ENCODE measurements at places on chromosomes 5 and 9.

- DNase-seq: no peak
These were observed 249.3 kb upstream of the DMRT1 start for GRCh38 chr9:592225-592624.

- no peak for DNase-seq
These were observed 363.5 kb downstream of the CDH9 start for GRCh38 chr5:26674846-26675245.

DNA sequence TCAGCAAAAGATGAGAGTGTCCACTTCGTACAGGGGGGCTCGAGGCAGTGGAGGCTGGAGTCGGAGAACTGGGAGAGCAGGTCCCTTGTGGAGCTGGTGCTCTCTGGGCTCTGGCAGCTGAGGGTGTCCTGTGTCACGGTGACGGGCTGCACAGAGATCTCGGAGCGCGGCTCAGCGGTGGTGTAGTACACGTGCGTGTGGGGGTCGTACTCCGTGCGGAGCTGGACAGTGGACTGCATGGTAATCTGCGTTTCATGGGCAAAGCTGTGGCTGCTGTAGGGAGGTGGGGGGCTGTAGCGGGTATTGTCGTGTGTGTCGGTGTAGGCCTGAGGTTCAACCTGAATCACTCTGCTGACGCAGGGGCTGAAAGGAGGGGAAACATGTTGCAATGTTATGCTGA, 48.0 kb downstream of the PTCH1 start:
- DNase-seq: no peak

- no peak for DNase-seq
These were observed 377.2 kb upstream of the KLF4 start for GRCh38 chr9:107866711-107867311.

- no peak for DNase-seq
These were observed 159.7 kb upstream of the TLX3 start for GRCh38 chr5:171149333-171149732.

DNA sequence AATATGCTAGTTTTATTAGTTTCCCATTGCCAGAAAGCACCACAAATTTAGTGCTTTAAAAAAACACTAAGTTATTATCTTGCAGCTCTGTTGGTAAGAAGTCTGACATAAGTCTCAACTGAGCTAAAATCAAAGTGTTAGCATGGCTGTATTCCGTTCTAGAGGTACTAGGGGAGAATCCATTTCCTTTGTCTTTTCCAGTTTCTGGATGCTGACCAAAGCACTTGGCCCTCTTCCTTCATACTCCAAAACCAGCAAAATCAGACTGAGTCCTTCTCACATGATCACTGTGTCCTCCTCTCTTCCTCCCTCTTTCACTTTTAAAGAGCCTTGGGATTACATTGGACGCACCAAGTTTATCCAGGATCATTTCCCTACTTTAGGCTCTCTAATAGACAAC, 9.5 kb downstream of the CDH18 start:
- DNase-seq: no peak

DNA sequence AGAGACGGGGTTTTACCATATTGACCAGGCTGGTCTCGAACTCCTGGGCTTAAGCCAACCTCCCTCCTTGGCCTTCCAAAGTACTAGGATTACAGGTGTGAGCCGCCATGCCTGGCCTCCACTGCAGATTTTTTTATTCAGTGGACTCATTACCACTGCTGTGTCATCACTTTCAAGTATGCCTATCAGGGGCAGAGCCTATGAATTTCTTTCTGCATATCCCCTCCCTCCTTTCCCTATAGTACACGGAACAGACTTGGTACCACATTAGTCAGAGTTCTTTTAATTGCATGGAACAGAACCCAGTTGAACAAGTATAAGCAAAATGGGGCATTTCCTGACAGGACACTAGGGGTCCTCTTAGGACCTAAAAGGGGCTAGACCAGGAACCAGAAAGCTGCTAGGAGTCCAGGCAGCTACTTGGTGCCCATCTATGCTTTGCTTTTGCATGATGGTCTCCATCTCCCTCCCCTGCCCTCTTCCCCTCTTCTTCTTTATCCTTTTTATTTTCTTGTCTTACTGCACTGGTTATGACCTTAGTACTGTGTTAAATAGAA, 5.8 kb downstream of the BSPRY start:
- DNase-seq: no peak

GRCh38 chr5:180333661-180334060, 19.5 kb downstream of the GFPT2 start:
- DNase-seq: no peak

GRCh38 chr9:137299938-137300337, 2.1 kb downstream of the NRARP start:
- DNase-seq: no peak

DNA sequence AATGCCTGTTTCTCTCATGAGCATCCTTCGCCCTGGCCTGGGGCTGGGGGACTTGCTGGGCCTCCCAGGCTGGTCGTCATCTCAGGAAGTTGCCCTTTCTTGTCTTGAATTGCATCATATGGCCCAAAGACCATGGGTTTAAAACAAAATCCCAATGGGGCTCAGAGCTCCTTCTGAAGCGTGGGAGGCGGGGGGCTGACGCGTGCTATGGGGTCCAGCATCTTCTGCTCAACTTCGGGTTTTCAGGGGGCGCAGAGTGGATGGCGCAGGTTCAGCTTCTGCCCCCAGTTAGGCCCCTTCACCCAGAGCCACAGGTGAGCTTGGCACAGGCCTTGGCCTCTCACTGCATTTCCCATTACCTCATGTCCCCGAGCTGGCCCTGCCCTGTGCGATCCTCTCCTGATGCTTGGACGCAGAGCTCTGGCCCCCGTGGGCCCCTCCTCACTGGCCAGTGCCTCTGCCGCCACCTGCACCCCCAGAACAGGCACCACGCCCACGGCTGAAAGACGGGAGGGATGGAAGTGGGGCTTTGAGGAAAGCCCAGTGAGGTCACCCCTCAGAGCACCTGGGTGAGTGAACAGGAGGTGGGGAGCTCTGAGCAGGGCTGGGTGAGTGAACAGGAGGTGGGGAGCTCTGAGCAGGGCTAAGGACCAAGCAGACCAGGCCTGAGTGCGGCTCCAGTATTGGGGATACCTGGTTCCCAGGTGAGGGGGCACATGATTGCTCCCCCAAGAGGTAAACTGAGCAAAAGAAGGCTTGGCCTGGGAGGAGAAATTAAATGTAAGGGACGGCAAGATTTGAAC, 56.0 kb downstream of the TRIP13 start:
- no peak for DNase-seq

DNA sequence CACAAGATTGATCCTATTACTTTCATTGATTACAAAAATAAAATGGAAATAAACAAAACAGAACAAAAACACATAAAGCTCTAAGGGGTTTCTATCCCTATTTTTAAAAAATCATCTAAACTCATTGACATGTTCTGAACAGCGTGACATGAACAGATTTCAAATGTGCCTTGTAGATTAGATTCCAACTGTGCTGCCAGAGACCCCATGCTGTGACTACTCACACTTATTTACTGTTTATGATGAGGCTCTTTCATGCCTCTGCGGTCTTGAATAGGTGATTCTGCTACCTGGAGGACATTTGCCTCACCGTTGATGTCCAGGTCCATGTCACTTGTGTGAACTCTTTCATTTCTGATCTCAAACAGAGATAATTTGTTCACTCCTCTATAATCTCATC, 990.2 kb downstream of the CDH12 start:
- DNase-seq: no peak

DNA sequence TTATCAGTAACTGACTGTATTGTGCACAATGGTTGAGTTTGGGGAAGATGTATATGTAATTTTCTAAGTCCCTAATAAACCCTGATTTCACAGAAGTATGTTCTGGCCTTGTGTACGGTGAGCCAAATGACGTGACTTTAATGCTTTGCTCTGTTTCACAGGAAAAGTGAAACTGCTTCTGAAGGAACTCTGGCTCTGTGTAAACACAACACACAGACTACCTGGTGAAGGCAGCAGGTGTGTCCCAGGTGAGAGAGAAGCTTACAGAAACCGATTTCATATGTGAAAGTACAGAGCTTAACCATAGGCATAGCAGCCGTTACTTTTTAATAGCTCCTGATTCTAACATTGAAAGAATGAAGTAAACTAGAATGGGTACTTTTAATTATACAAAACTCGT, 31.9 kb downstream of the ICE1 start:
- DNase-seq: no peak

- DNase-seq: no peak
These were observed 44.1 kb upstream of the SYNPO start for GRCh38 chr5:150596313-150596712.

DNA sequence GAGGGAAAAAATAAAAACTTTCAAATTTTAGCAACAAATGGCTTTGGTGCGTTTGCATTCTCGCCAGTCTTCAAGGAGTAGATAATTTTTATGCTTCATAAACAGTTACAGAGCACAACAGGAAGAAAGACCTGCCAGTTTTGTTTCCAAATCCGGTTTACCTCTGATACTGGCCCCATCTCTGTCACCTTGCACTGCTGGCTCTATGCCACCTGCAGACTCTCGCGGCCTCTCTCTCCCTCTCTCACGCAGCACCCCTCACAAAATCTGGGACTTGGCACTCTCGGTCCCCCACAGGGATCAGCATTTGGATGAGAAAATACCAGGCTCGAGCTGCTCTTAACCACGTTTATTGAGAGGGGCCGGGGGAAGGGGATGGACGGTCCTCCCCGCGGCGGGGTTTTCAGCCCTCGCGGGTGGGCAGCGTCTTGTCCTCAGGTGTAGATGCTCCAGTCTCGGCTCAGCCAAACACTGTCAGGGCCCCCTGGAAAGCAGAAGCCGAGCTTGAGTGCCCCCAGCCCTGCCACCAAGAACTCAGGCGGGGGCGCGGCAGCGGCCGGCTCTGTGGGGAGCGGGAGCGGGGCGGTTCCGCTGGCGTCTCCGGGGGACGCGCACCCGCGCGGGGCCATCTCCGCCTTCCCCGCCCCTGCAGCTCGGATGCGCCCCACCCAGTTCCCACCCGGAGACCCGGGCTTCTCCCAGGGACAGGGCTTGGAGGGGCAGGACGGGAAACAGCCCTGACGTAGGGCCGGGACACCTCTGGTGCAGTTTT, 1.3 kb downstream of the SCGB3A1 start:
- no peak for DNase-seq

GRCh38 chr5:106780355-106780754, 890.4 kb downstream of the EFNA5 start:
- DNase-seq: no peak

- no peak for DNase-seq
These were observed 30.0 kb upstream of the FGD3 start for GRCh38 chr9:92917176-92917800.

- DNase-seq: no peak
These were observed 107.6 kb downstream of the GRIA1 start for GRCh38 chr5:153598099-153598498.

DNA sequence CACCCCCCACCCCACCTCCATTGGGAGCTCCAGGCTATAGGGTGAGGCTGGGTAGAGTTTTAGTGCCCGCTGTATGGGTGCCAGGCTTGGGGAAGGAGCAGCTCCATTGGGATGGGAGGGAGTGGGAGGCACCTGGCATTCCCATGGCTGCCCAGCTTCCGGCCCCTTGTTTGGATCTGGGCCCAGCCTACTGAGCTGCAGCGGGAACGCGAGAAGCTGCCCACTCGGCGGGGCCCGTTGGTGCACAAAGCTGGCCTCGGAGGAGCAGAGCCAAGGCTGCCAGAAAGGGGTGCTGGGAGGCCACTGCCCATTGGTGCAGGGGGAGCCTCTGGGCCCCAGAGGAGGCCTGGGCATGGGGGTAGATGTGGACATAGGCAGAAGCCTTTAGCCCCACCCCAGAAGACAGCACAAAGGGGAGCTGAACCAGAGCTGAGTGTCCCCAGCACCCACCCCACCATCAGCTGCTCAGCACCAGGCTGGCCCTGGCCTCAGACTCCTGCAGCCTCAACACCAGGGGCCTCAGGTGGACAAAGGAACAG, 4.4 kb downstream of the LCN9 start:
- DNase-seq: no peak

GRCh38 chr9:133971981-133972941, 19.9 kb downstream of the VAV2 start:
- DNase-seq: no peak

DNA sequence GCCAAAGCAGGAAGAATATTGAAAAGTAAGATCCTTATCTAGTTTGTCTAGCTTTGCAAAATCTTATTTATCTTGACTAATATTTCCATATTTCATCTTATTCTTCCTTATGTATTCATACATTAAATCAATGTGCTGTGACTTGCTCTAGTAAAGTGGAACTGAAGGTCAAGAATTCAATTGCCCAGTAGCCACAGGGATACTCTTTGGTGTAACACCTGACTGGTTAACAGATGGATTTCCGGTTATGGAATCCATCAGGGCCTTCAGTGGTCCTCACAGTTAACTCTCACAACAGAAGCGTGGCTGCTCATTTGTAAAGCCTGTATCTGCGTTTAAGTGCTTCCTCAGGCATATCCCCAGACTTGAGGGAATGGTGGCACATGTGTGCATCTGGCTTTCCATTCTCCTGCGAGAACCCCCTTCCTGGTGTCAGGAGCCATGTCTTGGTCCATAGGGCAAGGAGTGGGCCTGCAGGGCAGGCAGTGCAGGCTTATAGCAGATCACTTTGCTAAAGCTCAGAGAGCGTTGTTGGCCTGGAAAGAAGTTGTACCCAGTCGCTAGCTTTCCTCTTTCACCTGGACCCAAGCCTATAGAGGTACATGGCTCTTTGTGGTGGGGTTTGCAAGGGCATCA, 99.2 kb downstream of the HSPA4 start:
- no peak for DNase-seq

- no peak for DNase-seq
These were observed 8.2 kb upstream of the PARP8 start for GRCh38 chr5:50658246-50658645.

DNA sequence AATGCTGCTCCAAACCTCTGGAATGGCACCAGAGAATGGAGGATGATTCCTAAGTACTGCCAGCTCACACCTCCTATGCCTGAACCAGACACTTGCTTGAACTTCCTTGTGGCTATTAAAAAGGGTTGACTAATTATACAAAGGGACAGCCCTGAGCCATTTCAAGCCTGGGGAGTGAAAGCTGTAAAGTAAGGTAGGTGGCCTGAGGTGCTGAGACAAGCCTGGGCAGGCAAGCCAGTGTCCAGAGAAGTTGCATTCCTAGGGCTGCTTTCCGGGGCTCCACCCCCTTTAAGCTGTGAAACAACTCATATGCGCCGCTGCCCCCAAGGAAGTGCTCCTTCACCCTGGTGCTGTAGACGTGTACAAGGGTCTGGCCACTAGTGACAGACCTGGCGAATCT, 79.9 kb upstream of the SLC1A3 start:
- no peak for DNase-seq

DNA sequence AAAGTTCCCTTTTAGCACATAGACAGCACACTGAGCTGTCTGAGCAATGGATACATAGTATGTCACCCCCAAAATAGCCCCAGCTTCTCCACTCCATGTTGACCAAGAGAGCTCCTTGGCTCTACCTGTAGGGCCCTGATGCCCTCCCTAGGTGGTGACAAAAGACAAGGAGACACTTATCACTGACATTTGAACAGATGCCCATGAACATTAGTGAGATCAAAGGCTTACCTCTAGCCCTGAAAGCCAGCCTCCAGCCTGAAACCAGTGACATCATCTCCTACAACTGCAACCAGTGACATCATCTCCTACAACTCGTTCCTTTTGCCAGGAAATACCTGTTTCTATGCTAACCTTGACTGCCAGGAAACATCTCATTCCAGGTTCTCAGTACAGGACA, 122.7 kb downstream of the FSTL4 start:
- DNase-seq: no peak

Measured in right forelimb (tissue), 1 donor.